Mammary epithelial cell (primary cell): ENCODE measurements at places on chromosomes 12 and 14.

DNA sequence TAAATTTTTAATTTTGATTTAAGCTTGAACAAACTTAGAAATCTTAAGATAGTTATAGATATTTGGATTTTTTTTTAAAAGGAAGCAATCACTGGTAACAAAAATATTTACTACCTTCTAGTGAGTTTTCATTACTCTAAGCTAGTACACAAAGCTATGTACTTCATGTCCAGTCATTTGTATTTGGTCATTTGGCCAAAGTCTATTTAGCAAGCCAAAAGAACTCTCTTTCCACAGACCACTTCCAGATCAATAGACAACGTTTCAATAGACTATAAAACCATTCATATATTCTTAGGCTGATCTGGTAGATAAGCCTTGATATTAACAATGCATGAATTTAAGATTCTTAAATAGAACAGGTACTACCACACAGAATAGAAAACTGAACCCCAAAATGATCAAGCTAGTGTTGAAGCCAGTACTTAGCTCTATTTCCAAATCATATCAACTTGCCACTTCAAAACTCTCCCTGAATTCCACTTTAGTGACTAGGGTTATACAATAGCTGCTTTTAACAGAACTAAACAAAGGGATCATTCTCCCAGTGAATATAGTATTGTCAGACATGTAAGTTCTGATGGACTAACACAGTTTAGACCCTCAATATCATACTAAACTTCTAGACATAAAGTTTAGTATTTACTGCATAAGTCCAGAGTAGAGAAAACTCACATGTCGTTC, 21.7 kb downstream of the CAPRIN2 start:
- peak; percentile 15 for DNase-seq

- no peak for DNase-seq
These were observed 9.4 kb downstream of the CFAP251 start for GRCh38 chr12:121927813-121928212.

DNA sequence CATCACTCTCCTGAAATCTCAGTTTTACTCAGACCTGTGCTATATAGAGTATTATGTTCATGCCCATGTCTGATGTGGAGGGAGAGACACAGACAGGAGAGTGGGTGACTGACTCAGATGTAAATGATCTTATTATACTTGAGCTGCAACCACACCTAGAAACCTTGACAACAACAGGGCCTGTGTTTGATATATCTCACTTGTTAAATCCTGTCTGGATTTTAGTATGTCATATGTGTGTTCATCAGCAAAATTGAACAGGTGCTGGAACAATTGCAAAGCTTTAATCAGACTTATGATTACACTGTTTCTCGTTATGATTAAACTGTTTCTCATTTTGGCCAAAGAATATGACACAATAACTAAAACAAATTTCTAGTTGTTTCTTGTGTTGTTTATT, 37.7 kb downstream of the DIP2B start:
- peak; percentile 99 for DNase-seq

DNA sequence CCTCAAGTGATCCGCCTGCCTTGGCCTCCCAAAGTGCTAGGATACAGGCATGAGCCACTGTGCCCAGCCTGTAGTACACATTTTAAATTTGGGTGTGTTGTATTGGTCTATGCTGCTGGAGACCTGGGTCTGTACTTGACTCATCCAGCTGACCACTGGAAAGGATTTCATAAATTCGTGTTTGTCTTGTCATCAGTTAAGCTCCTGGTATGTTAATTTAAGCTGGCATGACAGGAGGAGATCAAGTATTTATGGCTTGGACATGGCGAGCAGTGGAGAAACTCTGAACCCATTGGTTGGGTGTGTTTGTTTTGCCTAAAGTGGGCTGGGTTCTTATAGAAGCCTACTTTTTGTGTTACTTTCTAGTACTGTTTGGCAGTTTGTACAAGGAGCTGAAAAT, 24.2 kb downstream of the YY1 start:
- DNase-seq: no peak

GRCh38 chr12:105801351-105801750, 337.4 kb downstream of the NUAK1 start:
- no peak for DNase-seq

DNA sequence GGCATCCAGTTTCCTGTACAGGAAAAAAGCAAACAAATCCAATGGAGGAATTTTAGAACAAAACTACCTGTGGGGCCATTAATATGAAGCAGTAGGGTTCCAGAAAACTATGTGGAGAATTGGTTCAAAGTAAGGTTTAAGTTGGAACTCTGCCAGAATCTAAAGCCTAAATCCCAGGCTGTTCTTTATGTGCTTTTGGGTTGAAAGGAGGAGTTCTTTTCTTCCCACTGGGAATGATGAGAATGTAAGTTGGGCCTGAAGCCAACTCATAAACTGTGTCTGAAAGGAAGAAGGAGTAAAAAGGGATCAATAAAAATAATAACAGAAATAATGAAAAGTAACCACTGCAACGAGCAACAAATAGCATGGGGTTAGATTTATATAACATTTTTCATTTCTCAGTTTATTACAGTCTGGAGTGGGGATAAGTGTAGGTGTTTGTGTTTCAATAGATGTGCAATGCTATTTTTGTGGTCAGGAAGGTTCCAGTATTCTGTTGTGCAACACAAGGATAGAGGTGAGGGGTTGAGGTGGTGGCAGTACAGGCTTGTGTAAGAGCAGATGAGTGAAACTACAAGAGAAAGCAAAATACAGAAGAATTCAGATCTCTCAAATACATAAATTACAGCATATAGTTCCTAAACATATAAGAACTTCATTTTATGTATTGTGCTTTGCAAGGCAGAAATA, 373.6 kb downstream of the EMP1 start:
- DNase-seq: peak; percentile 58

DNA sequence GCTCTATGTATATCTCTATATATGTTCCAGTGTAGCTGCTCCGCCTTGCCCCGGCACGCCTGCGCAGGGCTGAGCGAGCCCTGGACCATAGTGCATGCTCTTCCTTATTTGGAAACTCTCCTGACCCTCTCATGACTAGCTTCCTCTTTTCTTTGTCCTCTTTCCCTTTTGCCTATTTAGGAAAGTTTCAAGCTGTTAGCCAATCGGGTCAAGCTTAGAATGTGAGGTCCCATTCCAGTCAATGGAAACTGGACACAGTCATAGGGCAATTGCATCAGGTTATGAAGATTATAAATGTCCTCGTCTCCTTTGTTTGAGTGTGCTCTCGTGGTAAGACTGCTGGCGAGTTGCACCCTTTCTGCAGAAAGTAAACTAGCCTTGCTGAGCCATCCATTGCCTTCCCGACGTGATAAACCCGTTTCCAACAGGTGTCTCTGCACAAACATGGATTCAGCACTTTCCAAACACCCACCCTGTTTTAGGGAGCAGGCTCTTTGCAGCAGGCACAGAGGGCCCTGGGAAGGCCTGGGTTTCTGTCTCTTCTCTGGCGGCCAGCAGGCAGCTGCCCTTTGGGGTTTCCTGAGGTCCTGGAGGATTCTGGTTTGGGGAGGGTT, 30.9 kb downstream of the CCDC92 start:
- no peak for DNase-seq

- DNase-seq: no peak
These were observed 112.9 kb downstream of the DAAM1 start for GRCh38 chr14:59301354-59301753.

GRCh38 chr12:93311827-93312226, 65.9 kb upstream of the NUDT4 start:
- DNase-seq: no peak

DNA sequence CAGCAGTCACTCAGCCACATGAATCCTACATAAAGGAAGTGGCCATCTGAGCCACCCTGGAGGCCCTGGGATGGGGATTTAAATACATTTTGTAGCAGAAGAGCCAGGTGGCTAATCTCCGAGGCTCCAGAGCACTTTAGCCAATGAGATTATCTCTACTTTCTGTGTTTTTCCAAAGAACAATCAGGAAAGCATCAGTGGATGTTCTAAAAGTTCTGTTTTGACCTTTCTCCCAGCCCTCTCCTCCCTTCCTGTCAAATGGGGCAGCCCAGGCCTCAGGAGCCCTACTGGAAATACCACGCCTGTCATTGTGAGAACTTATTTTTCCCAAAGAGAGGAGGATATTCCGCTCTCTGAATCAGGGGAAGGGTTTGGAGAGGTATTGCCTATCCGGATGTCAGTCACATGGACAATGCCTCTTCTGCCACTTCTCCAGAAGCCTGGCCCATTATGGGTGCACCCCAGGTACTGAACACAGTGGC, 336.8 kb upstream of the FKBP4 start:
- DNase-seq: no peak

DNA sequence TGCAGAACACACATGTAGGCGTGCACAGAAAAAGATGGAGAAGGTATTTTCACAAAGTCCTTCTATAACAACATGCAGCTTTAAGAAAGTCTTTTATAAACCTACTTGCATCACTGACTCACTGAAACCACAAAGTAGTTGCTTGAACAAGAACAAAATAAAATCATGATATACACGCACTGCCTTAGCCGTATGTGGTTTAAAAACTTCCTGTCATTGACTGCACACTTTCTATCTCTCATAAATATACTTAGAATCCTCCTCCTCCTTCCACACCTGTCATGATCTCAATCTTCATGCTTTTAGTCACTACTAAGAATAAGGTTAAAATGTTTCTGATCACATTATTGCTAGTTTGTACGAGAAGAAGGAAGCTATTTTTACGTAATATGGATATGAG, 31.8 kb upstream of the RAD51AP1 start:
- peak; percentile 79 for DNase-seq

GRCh38 chr12:53128780-53129569, 25.7 kb downstream of the SOAT2 start:
- DNase-seq: no peak

GRCh38 chr12:18068355-18068754, 21.6 kb downstream of the RERGL start:
- DNase-seq: peak; percentile 14

GRCh38 chr14:44383636-44384035, 123.4 kb downstream of the FSCB start:
- DNase-seq: no peak

DNA sequence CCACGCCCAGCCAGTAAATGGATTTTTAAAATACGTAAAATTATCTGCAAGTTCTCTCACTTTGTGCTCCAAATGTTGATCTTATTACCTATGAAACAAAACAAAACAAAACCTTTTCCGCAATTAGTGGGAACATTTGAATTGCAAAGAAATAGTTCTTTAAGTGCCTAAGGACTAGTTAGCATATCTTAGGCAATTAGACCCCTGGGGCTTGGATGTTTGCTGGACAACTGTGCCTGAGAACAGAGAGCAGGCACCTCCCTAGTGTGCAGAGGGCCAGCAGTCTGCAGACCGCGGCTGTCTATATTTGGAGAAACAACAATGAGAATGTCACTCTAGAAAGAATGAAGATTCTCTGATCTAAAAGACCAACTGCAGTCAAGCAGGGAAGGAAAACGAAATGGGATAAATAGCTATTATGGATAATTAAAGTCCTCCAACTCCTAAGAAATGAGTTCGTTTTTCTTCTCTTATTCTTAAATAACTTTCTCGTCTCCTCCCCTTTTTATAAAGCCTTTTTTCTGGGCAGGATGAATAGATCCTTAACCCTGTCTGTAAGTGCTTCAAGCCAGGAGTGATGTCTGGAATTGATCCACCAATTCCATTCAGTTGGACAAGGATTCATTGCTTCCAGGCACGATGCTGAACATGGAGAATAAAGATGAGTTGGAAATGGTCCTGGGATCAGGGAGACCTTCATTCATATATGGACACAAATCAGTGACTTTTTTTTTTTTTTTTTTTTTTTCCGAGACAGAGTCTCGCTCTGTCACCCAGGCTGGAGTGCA, 16.2 kb downstream of the SLC17A8 start:
- no peak for DNase-seq

GRCh38 chr12:96436366-96437170, 36.3 kb upstream of the CDK17 start:
- no peak for DNase-seq

GRCh38 chr12:69056743-69057515, 124.0 kb upstream of the CPM start:
- DNase-seq: no peak

- peak; percentile 10 for DNase-seq
These were observed 24.9 kb upstream of the C12orf76 start for GRCh38 chr12:110073049-110073831.

- DNase-seq: no peak
These were observed 12.0 kb upstream of the SLCO1B3 start for GRCh38 chr12:20798554-20798953.

- peak; percentile 62 for DNase-seq
These were observed 4.4 kb upstream of the HOXC9 start for GRCh38 chr12:53995378-53996239.

- DNase-seq: no peak
These were observed 1193.3 kb downstream of the FLRT2 start for GRCh38 chr14:86723254-86723624.

DNA sequence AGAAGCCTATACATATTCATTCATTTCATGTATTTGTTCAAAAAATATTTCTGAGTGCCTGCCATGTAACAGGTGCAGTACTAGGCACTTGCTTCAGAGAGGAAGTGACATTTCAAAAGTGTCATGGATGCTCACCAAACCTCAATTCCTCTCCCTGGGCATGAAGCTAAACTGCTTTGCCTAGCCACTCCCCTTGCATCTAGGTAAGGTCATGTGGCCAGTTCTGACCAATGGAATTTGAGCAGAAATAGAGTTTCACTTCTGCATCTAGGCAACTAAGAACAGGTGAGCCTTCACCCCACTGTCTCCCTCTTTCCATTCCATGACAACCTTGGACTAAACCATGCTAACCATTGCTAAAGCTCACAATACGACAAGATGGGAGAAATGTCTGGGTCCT, 27.6 kb downstream of the TC2N start:
- no peak for DNase-seq

GRCh38 chr12:95319694-95320331, 102.2 kb downstream of the VEZT start:
- peak; percentile 43 for DNase-seq

GRCh38 chr14:73424453-73424852, 33.9 kb downstream of the NUMB start:
- no peak for DNase-seq

DNA sequence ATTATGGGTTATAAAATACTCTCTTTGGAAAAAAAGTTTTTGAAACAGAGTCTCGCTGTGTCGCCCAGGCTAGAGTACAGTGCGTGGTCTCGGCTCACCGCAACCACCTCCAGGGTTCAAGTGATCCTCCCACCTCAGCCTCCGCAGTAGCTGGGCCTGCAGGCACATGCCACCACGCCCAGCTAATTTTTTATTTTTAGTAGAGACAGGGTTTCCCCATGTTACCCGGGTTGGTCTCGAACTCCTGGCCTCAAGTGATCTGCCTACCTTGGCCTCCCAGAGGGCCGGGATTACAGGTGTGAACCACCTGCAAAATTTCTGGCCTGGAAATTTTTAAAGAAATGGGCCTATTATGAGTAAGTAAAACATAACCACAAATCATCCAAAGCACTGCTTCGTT, 3.8 kb downstream of the USP15 start:
- no peak for DNase-seq
